NCI-H1436 treated with DMSO at 0.1 percent for 48 hours (cell line): ENCODE measurements at places on chromosomes 2 and 18.

DNA sequence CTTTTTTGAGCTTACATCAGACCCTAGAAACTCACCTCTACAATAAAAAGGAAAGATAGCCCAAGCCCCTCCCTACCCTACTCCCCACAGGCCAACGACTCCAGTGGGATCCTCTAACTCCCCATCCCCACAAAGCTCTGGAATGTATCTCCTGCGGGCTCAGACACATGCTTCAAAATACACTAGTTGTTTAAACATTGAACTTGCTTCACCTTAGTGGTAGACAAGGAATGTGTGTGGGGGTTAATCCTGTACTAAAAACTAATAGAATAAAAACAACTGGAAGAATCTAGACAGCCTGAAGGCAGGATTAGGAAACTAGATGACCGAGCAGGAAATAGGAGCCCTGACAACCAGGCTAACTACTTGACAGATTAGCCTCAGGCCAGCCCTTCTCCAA is 211.5 kb downstream of the SUCLG1 start:
- DNase-seq, result no peak

GRCh38 chr18:4813708-4814107 is 358.6 kb upstream of the DLGAP1 start:
- no peak for DNase-seq

- no peak for DNase-seq
Observed at GRCh38 chr18:2825613-2826175, 21.1 kb upstream of the EMILIN2 start.

- no peak for DNase-seq
Observed at GRCh38 chr2:8980096-8980495, 23.4 kb downstream of the MBOAT2 start.

- DNase-seq, result no peak
Observed at GRCh38 chr2:133660510-133660909, 92.2 kb upstream of the NCKAP5 start.

DNA sequence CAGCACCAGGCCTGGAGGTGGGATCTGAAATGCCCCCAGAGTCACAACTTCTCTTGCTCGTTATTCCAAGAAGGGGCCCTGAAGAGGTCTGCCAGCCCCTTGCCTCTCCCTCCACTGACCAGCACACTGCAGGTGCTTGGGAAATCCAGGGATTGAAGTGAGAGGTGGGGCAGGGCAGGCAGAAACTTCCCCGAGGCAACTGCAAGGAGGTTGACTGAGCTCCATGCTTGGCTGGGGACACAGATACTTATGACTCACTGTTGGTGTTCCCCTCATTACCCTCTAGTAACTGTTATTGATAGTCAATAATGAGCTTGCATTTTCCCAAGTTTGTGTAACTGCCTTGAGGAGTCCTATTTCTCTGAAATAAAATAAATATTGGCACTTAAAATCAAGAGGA is 47.5 kb downstream of the MARCO start:
- no peak for DNase-seq

GRCh38 chr18:46759890-46760289 is 3.0 kb upstream of the ST8SIA5 start:
- DNase-seq, result peak; percentile 60

GRCh38 chr2:46299365-46300263 is 2.4 kb downstream of the EPAS1 start:
- DNase-seq, result no peak

GRCh38 chr2:159232456-159233170 is 53.9 kb downstream of the WDSUB1 start:
- DNase-seq, result no peak

DNA sequence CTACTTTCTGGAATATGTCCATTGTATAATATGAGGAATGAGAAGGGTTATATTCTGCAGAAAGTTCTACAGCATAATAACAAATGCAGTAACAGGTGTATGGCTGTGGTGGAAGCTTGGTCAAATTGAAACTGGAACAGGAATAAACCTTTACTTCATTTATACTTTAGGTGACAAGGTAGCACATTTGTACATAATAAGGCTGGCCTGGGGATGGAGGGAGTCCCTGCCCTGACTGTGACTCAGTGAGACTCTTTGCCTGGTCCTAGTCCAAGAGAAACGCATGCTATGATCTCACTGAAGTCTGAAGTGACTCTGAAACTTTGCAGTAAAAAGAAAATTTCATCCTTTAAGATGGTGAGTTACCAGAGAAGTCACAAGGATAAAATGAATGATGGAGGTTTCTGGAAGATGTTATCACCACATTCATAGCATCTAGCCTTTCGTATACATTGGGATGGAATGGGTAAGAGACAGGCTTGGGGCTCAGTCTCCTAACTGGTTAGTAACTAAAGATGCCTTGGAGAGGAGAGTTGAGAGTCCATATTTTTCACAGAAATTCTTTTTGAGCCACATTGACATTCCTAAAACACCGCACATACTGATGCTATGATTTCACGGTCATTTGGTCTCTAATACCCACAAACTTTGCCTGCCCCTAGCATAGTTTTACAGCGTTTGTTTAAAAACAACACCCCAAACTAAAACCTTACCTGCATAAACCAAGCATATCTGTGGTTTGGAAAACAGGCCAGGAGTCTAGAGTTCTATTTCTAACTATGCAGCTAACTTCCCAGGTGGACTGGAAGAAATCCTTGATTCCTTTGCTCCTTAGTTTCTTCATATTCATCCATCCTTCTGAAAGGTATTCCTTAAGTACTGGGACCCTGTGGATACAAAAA is 42.4 kb upstream of the NABP1 start:
- DNase-seq, result no peak

DNA sequence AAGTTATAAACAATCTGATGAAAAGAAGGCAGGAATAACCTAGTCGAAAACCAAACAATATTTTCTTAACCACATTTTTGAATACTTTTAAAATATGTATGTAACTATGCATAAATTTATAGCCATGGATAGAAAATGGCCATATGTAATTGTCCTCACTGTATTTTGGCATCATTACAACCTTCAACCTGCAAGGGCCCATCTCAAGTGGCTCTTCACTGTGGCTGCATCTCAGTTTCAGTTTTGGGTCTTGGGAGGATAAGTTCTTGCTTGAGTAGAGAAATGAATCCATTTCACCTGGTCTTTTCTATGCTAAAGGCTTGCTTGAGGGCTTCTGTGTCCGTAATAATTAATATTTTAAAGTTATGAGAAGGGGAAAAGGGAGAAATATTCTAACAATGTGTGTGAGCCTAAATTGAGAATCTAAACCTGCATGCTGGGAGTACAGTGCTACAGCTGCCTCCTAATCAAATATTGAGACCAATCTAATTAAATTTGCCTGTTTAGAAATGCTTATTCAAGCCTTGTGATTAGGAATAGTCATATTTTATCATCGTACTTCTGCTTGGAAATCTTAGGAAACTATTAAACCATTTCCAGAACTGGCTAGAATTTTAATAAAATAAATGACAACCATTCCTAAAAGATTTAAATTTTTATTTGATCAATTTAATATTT is 92.5 kb downstream of the EML4 start:
- no peak for DNase-seq

DNA sequence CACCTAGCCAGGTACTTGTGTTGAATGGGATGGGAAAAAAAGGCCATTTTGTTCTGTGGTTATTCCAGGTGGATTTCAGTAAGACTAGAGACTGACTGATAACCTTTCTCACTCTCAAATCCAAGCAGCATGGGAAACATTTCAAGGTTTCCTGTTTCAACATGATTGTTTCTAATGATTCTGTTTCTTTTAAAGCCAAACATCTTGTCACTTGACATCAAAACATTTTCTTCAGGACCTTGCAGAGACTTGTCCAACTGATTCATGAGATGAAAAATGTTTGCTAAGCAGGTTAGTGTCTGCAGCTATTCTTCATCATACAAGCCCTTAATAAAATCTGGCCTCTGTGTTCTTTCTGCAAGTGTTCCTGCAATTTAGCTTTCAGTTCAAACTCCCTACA is 456.5 kb upstream of the CWC22 start:
- no peak for DNase-seq
